ENCODE measurements at places on chromosomes 16 and 17.
A peak's percentile ranks its signal among the peaks of the same experiment; 100 is the strongest.

DNA sequence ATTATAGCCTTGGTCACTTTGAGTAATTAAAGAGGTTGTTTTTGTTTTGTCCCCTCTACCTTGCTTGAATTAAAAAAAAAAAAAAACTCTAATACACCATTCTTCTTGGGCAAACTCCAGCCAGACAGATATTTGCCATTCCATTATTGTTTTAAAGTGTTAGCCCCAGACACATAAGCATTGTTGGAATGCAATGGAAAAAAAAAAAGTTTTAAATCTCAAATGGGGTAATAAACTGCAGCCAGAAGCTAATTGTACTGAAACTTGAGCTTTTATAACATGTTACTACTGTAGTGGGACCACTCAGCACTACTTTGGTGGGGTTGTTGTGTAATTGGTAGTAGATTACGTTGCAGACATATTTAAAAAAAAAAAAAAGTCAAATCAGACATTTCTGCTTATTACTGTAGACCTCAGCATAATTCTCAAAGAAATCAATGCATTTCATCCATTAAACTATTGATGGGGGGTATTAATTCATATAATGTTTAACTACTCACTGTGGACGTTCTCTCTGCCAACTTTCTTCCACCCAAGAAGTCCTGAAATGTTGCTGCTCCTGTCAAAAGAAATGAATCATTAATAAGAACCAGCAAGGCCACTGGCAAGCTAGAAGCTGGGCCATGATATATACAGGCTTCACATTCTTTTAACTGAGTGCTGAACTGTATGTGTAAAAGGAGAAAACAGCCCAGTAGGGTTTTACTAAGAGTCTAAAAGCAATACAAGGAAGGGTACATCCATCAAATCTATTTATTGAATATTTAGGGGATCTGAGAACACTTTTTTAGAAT is 626.6 kb upstream of the SOX9 start:
- no peak for DNase-seq

- DNase-seq: no peak
These were observed 781 bp downstream of the RSKR start for GRCh38 chr17:28612936-28613872.

DNA sequence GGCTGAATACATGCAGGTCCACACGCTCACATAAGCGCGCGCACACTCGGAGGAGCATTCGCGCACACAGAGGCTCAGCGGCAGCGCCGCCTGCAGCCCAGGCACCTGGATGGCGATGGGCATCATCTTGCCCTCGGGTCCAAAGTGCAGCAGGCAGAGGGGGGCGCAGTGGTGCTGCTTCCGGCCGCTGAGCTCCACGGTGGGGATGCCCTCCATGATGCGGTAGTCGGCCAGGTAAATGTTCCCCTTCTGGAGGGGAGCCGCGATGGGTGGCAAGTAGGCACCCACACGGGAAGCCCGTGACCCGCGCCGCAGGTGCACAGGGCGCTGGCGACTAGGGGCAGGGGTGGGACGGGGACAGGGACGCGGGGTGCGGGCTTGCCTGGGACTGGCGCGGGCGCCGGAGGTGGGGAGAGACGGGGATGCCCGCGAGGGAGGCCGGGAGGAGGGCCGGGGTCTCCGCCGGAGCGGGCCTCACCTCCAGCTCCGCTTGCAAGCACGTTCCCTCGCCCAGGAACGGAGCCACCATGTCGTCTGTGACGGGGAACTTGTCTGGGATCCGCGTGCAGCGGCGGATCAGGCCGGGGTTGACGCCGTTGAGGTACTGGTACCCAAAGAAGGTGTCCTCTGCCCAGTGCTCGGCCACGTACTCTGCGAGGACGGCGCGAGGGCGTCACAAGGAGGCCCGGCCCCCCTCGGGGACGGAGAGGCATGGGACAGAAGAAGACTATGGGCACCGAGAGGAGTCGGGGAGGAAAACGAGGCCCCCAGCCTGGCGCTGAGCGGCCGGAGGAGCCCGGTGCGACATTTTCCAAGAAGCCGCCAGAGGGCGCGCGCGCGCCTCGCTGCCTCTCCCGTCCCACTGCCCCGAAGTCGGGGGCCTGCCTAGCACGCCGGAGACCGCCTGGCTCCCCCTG is 8.0 kb downstream of the ALOX12B start:
- peak; percentile 94 for DNase-seq

- no peak for DNase-seq
These were observed 765 bp downstream of the KRT19 start for GRCh38 chr17:41527063-41528023.

DNA sequence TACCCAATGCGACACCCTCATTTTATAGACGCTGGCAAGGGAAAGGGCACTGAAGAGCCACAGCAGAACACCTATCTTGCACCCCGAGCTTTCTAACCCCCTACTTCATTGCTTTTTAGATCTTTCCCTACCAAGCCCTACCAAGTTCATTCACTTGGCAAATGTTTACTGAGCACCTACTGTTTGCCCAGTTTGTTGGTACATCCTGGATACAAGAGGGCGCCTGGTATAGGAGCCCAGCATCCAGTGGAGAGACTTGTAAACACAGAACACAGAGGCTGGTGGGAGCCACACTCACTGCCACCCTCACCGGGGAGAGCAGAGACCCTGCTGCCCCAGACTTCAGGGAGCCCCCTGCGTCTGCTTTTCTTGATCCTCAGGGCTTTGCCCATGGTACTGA is 112.6 kb downstream of the GNAO1 start:
- no peak for DNase-seq

DNA sequence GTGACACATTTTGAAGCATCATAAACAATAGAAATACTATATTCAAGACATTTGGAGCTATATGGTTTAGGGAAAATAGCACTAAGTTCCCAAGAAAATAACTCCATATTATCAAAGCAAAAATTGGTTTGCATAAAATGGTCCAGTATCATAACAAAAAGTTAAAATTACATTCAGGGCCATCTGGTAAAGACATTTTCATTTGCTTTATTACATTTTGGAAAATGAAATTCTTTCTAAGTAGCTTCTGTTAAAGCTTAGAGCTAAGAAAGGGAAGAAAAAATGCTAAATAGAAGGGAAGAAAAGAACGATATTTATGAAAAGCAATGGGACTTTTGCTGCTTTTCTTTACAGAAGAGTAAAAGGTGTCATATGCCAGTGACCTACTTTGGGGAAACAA is 155.4 kb upstream of the GOT2 start:
- no peak for DNase-seq

DNA sequence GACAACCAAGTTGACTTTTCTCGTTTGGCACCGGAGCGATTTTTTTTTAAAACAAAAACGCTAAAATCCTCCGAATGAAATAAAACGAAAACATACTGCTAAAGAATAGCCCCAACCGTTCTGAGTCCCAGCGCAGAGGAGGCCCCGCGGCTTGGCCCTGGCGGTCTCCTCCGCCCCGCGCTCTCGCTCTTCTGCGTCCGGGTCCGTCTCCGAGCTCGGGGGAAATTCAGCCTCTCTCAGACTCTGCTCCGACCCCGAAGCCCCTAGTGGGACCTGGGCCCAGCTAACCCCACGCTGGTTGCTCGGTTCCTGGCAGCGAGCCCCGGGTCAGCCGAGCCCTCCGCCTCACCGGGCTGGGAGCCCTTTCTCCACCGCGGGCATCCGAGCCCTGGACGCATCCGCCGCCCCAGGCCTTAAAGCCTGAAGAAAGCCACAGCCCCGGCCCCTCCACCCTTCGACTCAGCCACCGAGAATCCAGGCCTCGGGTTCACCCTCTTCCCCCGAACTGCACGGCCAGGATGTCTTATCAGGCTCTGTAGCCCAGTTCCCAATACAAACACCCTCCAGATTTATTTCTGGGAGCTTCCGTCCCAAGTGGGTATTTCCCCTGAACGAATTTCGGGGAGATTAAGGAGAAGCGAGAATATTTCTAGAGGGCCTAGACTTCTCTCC is 1.2 kb downstream of the TBX2 start:
- DNase-seq: no peak

GRCh38 chr16:46996391-46996790 is 22.9 kb upstream of the DNAJA2 start:
- DNase-seq: no peak

DNA sequence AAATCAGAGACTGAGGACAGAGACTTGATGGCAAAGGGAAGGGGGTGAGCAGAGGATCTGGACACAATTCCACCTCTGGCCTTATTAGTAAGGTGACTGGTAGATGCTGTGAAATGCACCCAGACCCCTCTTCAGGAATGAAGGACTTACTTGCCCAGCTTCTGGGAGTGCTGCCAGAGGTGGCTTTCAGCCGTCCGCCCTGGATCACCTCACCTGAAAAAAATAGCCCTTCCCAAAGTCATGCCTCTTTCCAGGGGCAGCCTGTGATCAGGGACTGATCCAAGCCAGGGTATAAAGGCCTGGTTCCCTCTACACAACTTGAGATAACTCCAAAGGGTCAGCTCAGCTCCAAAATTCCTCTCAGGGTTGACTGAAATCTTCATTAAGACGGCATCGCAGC is 20.4 kb upstream of the TMEM220 start:
- DNase-seq: no peak

GRCh38 chr17:81522491-81523401 is 5.4 kb upstream of the FSCN2 start:
- DNase-seq: no peak

DNA sequence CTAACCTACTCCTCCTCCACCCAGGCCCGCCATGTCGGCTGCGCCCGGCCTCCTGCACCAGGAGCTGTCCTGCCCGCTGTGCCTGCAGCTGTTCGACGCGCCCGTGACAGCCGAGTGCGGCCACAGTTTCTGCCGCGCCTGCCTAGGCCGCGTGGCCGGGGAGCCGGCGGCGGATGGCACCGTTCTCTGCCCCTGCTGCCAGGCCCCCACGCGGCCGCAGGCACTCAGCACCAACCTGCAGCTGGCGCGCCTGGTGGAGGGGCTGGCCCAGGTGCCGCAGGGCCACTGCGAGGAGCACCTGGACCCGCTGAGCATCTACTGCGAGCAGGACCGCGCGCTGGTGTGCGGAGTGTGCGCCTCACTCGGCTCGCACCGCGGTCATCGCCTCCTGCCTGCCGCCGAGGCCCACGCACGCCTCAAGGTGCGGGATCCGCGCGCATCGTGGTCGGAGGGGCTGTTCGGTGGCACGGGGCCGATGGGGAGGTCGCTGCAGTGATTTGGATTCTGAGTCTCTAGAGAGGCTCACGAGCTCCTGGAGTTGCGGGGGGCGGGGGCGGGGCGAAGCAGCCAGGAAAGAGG is 878 bp downstream of the TRIM72 start:
- DNase-seq: no peak

GRCh38 chr17:8046929-8047768 is 8.3 kb downstream of the ALOX15B start:
- no peak for DNase-seq

GRCh38 chr16:30561089-30561816 is 3.1 kb upstream of the ZNF764 start:
- DNase-seq: peak; percentile 47

- no peak for DNase-seq
These were observed 24.9 kb downstream of the TPSD1 start for GRCh38 chr16:1280783-1281182.

DNA sequence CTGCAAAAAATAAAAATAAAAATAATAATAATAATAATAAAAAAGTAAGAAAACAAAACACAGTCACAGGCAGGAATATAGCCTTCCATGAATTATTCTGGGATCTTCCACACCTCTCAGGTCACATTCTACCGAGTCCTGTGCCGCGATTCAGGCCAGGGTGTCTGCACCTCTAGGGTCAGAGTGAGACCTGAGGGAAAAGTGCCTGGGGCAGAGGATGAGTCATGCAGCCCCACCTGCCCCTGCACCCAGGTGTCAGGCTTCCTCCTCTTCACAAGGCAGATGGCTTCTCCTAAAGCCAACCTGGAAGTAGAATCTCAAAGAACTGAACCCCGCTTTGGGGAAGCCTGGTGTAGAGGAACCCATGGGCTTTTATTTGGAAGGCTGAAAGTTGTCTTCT is 283.7 kb downstream of the CPPED1 start:
- no peak for DNase-seq

DNA sequence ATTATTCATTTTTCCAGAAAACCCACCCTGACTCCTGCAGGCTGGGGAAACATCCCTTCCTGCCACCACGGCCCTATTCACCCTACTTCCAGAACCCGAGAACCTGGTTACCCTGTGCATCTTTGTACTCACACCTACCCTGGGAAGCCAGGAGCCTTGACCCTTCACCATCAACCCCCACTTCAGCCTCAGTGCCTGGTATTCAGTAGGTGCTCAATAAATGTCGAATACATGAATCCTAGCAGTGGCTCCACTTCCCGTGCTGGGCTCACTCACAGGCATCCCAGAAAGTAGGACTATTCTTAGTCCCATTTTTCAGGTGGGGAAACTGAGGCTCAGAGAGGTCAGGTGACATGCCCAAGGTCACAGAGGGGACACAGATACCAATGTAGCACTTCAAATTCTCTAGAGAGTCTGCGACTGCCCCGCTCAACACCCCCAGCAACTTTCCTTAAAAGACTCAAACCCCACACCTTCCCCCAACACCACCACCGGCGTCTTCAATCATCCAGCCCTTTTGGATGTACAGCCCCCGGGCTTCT is 36.1 kb upstream of the CMIP start:
- DNase-seq: no peak

GRCh38 chr16:83366228-83366627 is 441.6 kb upstream of the HSBP1 start:
- DNase-seq: no peak

DNA sequence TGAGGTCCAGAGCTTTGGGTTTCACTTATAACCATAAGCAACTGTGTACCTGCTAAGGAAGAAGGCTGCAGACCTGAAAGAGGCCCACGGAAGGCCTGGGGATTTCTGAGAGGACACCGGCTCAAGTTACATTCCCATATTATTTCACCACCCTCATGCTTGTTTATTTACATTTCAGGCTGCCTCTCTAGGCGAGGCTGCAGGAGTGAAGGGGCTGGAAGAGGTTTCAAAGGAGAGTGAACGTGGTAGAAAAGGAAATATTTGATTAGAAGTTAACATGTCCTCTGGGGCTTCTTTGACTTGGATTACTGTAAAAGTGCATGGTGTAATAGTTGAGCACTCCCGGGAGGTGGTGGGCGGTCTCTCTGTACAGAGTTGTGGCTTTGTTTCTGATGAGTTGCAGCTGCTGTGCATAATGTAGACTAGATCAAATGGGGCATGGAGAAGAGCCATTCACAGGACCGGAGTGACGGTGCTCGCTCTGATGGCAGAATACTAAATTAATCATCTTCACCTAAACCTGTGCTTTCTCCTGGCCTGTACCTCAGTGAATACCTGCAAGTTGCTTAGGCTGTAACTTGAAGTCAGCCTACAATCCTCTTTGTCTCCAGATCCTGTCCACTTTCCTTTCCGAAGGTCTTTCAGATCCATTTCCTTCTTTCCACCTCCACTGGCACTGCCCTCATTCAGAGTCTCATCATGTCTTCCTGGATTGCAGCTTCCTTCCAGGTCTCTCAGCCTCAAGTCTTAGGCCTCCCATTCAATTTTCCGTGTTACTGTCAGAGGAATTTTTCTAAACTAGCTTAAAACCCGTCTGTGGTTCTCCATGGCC is 1.9 kb upstream of the CPD start:
- DNase-seq: no peak

DNA sequence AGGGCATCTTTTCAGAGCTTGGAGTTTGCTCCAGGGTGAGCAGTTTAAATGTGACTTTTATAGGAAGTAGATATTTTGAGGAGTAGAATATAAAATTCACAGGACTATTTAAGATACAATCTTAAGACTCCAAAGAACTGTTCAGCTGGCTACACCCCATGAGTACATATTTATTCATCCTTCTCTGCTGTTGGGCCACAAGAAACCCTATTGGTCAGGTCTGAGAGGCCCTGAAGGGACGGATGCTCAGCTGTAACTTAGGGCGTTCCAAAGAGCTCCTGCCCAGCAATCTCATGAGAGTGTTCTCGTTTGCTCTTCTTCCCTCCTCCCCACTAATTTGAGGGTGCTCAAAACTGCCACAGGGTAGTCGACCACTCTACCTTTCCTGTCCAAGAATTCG is 7.3 kb downstream of the ST6GALNAC2 start:
- no peak for DNase-seq

GRCh38 chr17:5583426-5584382 is 605 bp downstream of the NLRP1 start:
- peak; percentile 31 for DNase-seq
